NCI-H82 (cell line): ENCODE measurements at places on chromosomes 6 and 20.
A peak's percentile ranks its signal among the peaks of the same experiment; 100 is the strongest.

DNA sequence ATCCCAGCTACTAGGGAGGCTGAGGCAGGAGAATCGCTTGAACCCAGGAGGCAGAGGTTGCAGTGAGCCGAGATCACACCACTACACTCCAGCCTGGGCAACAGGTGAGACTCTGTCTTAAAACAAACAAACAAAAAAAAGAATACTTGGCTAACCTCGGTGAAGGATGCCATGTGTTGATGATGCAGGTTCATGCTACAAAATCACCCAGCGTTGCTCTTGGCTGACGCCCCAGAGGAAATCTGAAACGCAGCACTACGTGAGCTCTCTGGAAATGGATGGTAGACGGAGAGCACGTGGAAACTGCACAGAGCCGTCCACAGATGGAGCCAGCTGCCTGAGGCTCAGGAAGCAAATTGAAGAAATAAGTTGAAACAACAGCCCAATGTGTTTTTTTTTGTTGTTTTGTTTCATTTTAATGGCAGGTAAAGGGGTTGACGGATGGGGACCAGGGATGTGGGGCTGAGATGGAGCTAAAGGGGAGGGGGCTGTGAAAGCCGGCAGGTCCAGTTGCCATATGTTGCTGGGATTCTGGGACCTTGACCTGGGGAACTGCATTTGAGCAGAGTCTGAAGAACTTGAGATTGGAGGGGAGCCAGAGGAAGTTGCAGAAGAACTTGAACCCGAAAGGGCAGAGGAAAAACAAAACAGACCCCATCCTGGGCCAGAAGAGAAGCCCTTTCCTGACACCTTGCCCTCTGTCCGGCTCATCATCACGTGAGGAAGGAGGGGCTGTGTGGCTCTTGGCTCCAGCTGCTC, 12.8 kb upstream of the MANBAL start:
- DNase-seq, result no peak

GRCh38 chr20:61345656-61346055, 93.6 kb downstream of the CDH4 start:
- DNase-seq, result no peak

GRCh38 chr20:5000263-5001173, 792 bp downstream of the SLC23A2 start:
- DNase-seq, result peak; percentile 62

DNA sequence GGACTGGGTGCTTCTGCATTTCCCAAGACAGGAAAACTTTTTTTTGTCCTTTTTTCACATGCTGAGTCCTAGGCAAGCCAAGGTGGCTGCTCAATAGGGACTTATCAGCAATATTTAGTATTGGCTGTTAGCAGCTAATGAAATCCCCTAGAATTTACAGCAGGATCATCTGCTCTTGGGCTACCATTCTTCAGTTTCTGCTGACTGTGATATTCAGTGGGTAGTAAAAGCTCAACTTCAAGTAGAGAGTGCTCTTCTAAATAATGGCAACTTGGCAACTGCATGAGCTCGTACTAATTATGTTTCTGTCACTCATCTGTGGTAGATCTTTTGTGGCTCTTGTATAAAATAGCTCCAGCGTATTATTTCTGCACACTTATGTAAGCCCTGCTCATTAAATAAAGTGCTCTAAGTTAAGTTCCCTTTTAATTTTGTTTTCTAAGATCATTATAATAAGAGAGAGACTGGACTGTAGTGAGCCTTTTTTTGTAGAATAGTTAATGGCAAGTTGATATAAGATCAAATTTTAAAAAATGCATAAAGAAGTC, 110.3 kb downstream of the SLC35F1 start:
- DNase-seq, result no peak

- DNase-seq, result no peak
Measured at GRCh38 chr20:63079971-63080370, 73.2 kb upstream of the BHLHE23 start.

DNA sequence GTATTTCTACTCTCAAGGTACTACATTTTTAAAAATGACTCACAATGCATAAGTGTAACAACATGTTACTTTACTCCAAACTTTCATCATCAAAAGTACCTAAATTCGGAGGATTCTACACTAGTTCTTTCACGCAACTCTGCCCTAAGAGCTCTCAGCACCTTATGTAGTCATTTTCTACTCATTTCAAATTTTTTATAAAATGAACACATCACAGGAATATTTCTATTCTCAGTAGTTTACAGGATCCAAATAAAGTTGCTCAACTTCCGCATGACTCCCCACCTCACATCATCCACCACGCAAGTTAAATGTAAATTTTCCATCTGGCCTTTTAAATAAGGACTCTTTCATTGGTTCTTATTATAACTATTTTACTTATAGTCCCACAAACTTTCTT, 344.9 kb upstream of the MANEA start:
- no peak for DNase-seq

GRCh38 chr20:47951521-47951971, 166.3 kb upstream of the SULF2 start:
- no peak for DNase-seq

DNA sequence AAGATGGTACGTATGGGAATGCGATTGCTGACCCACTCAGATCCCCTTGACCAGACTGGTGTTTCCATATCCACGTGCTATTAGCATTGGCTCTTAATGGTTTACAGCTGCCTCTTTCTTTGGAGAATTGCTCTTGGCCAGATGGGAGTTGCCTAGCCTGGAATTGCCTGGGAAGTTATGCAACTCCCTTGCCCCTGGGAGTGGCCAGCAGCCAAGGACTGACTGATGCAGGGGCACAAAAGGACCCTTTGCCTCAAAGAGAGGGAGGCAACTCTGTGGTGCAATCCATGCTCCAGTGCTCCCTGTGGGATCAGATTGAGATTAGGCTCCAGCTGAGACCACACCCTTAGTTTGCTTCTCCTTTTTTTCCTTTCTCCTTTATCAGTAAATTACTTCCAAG, 203.5 kb upstream of the JAG1 start:
- no peak for DNase-seq

- DNase-seq, result no peak
Measured at GRCh38 chr20:50691573-50692551, 520 bp upstream of the RIPOR3 start.

DNA sequence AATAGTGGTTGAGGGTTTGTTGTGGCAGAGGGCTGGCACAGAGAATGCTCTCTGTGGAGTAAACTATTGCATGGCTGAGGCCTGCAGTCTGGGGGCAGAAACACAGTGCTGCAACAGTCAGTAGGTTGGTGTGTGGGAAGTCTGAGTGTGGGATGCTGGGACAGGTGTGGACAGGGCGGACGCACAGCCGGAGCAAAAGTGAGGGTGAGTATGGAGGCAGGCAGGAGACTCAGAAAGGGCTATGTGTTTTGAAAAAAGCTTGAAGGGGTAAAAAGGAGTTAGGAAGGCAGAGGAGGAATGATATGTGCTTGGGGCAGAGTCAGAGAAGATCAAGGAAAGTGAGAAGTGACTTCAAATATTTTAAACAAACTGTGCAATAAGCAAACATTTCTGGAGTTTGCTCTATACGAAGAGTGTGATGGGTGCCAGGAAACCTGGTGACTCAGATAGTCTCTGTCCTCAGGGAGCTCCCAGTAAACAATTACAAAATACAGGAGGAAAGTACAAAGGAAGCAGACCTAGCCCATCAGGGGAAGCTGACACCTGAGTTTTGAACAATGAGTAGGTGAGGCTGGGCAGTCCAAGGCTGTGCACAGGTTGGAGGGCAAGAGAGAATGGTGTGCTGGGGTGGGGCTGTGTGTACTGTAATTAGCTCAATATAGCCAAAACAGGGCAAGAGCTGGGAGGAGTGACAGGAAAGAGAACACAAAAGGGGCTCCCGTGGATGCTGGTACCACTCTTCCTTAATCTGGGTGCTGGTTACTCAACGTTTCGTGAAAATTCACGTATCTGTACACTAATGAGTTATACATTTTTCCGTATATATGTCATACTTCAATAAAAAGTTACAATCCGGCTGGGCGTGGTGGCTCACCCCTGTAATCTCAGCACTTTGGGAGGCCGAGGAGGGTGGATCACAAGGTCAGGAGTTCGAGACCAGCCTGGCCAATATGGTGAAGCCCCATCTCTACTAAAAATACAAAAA, 55.2 kb downstream of the PIGU start:
- DNase-seq, result no peak

DNA sequence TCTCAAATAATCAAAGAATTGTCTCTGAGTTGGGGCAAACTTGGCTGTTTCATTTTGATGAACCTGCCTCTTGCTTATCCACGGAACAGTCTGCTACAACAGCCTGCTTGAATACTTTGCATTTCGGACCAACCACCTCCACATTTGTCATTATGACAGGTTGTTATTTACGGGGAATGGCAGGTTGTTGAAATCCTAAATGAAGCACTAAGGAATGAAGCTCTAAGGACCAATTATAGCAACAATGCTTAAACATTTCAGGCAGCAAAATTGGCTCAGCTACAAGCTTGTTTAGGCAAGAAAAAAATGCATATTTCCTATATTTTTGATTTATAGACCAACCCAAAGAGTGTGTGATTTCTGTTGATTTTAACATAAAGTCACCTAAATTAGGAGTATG, 84.5 kb downstream of the MAP3K7 start:
- DNase-seq, result no peak

GRCh38 chr6:151137542-151137941, 102.2 kb upstream of the AKAP12 start:
- DNase-seq, result no peak

DNA sequence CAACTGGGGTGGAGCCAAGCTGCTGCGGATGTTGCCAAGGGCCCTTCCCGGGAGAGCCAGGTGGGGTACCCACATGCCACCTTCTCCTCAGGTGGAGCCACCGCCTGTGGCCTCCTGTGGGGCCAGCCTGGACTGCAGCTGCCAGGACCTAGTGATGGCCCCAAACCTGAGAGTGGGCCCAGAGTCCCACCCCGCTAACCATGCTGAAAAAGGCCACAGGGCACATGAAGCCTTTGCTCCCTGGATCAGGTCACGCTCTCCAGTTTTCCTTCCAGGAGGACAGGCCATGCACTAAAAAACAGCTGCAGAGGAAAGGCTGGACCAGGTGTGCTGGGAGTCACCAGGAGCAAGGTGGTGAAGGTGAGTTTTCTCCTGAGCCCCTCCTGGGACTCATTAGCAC, 73.9 kb upstream of the SLC22A16 start:
- no peak for DNase-seq

DNA sequence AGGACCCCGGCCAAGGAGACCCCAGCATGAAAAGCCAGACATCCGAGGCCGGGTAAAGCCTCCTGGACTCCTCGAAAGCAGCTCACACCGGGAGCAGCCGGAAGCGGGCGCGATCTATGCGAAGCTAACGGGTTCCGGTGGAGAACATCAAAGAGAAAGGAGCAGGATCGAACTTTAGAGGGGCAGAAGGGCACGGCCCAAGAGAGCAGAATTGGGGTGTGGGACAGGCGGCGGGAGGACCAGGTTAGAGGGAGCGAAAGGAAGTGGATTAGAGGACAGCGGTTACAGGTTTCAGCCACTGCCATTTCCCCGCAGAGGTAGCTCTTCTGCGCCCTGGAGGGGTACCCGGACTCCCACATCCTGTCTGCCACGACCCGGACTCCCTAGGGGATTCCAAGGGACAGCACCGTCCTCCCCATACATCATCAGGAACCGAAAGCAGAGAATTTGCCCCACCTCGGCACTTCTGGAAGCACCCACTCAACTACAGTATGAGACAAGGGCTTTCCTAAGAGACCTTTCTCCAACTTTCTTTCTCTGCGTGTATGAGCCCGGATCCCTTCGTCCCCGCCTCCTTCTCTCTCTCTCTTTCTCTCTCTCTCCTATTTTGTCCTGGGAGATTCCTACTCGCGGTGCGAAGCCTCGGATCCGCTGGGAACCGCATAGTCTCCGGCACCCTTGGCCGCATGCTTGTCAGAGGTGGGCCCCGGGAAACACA, 507 bp upstream of the VGLL2 start:
- DNase-seq, result peak; percentile 58

GRCh38 chr6:126976253-126976797, 142.1 kb upstream of the RSPO3 start:
- peak; percentile 29 for DNase-seq

- no peak for DNase-seq
Measured at GRCh38 chr6:167296902-167297301, 5.8 kb downstream of the UNC93A start.

- DNase-seq, result no peak
Measured at GRCh38 chr6:33061987-33062386, 11.5 kb downstream of the HLA-DPA1 start.

DNA sequence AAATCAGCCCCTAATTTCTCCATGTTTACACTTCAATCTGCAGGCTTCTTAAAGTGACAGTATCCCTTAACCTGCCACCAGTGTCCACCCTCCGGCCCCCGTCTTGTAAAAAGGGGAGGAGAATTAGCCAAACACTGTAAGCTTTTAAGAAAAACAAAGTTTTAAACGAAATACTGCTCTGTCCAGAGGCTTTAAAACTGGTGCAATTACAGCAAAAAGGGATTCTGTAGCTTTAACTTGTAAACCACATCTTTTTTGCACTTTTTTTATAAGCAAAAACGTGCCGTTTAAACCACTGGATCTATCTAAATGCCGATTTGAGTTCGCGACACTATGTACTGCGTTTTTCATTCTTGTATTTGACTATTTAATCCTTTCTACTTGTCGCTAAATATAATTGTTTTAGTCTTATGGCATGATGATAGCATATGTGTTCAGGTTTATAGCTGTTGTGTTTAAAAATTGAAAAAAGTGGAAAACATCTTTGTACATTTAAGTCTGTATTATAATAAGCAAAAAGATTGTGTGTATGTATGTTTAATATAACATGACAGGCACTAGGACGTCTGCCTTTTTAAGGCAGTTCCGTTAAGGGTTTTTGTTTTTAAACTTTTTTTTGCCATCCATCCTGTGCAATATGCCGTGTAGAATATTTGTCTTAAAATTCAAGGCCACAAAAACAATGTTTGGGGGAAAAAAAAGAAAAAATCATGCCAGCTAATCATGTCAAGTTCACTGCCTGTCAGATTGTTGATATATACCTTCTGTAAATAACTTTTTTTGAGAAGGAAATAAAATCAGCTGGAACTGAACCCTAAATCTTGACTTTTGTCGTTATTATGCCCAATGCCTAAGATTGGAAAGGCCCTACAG, 4.5 kb downstream of the SOX4 start:
- peak; percentile 48 for DNase-seq

- peak; percentile 40 for DNase-seq
Measured at GRCh38 chr6:79570129-79571029, 33.1 kb upstream of the LCA5 start.

GRCh38 chr6:89022798-89023197, 57.8 kb upstream of the PNRC1 start:
- DNase-seq, result no peak

- peak; percentile 79 for DNase-seq
Measured at GRCh38 chr6:5025911-5026819, 22.3 kb upstream of the RPP40 start.

- peak; percentile 1 for DNase-seq
Measured at GRCh38 chr20:17822039-17822438, 122.3 kb downstream of the BANF2 start.

- no peak for DNase-seq
Measured at GRCh38 chr6:19454001-19454720, 383.0 kb upstream of the ID4 start.
